Stimulated activated CD8-positive, alpha-beta memory T cell treated with anti-CD3 and anti-CD28 coated beads, Interleukin-7, amount 100 ng/mL, for 1 hour (primary cell): ENCODE measurements at places on chromosomes 2 and 18.

DNA sequence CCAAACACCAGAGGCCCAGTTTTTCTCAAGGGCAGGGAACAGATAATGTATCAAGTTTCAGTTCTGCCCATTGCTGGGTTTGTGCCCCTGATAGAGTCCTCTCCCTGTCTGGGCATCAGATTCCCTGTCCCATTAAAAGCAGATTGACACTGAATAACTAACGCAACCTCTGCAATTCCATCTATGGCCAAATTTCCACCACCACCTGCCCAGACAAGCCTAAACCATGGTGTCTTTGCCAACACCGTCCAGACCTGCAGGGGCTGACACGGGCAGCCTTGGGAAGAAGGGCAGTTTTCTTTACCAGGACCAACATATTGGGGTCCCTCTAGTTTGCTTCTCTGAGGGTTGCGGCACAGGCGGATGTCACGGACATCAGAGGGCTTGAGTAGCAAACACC, 26.4 kb upstream of the PAX8 start:
- DNase-seq = no peak

GRCh38 chr18:32378705-32379104, 92.0 kb downstream of the GAREM1 start:
- no peak for DNase-seq

DNA sequence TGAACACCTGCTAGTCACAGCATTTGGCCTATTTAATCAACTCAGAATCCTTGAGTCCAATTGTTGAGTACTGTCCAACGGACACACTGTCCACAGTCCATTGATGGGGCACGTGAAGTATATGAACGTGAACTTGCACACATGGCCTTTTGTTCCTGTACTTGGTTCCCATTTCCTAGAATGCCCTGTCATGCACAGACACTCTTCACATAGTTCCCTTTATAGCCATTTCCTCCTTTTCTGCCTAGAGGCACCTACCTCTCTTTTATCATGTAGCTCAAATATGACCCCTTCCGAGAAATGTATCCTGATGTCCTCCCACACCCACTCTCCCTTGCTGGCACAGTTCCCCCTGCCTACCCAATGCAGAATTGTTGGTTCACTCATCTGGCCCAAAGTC, 8.7 kb upstream of the CRYGA start:
- no peak for DNase-seq

DNA sequence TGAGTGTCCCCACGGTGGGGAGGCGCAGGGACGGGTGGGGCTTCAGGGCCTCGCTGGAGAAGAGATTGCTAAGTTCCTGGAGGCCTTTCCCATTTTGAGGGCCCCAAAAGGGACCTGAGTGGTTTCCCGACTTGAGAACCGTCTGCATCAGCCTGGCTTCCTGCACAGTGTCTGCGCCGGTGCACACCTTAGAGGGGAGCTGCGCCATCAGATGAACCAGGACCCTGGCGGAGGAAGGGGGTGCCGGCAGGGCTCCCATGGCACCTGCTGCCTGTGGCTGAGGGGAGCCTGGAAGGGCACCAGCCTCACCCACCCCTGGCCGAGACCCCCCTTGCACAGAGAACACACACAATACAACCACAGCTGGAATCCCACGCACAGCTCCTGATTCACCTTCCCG, 465.1 kb upstream of the MYT1L start:
- DNase-seq = no peak

DNA sequence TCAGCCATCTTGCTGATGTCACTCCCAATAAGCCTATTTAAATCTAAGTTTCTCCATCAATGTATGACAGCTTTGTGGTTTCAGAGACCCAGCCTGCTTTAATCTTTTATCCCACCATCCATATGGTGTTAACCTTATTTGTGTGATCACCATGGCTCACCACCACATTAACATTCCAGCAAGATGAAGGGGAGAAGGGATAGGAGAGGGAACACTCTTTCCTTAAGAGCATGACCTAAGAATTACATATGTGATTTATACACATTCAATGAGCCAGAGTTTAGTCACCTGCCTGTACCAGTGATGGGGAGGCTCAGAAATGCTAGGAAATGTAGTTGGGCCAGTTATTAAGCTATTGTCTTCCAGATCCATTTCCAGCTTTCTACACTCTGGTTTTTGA, 44.5 kb upstream of the CHN1 start:
- no peak for DNase-seq

GRCh38 chr2:133773854-133774653, 205.8 kb upstream of the NCKAP5 start:
- no peak for DNase-seq

DNA sequence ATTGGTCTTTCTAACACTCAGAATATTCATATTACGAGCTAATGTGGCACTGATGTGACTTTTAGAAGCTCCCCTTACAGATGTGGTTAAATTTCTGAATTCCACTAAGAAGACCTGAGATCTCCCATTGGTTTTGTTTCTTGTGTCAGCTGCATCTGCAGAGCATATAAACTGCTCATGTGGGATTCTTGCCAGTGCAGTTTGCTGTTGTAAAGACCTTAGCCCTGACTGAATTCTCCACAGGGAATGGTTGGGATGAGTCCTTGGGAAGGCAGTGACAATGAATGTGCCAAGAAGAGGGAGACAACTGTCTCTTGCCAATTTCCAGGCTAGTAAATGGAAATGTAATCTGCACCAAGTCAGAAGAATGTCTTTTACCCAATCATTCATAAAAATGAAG, 94.1 kb downstream of the PTPRM start:
- no peak for DNase-seq

- no peak for DNase-seq
Measured at GRCh38 chr2:43480874-43481273, 115.0 kb downstream of the THADA start.
